ENCODE measurements at places on chromosomes 5 and 9.

- no peak for DNase-seq
Observed at GRCh38 chr5:124605541-124605940, 140.9 kb downstream of the ZNF608 start.

- no peak for DNase-seq
Observed at GRCh38 chr5:126220725-126221124, 202.5 kb upstream of the GRAMD2B start.

- DNase-seq = no peak
Observed at GRCh38 chr5:175344331-175345195, 99.4 kb downstream of the DRD1 start.

DNA sequence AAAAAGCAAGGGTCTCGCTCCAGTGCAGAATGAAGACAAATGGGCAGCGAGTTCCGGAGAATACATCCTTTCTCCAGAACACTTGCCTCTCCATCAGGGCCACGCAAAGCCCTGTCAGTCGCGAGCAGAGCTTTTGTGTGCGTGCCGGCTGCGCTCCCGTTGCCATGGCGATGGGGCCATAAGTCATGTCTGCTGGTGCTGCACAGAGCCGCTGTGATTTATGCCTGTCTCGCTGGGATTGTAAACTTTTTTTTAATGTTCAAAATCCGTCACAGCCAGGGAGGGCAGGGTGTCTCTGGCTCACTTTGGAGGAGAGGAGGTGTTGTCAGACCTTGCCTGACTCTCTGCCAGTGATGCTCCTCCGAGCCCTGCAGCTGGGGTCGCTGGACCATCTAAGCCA lies 272.7 kb downstream of the TRIM32 start:
- no peak for DNase-seq

DNA sequence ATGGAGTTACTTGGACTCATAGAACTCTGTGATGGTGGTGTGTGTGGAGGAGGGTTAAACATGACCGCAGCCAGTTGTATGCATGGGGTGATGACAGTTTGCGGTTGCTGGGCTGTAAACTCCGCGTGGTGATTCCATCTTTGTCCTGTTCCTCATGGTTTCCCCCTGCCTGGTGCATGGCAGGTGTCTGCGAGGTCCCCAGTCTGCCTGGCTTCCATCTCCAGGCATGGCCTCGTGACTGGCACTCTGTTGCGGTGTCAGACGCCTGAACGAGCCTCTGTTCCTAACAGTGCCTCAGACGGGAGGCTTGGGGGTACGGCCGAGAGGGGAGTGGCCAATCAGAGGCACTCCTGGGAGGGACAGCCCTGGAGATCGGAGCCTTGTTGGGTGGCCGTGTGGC lies 33.9 kb upstream of the SH3PXD2B start:
- no peak for DNase-seq

DNA sequence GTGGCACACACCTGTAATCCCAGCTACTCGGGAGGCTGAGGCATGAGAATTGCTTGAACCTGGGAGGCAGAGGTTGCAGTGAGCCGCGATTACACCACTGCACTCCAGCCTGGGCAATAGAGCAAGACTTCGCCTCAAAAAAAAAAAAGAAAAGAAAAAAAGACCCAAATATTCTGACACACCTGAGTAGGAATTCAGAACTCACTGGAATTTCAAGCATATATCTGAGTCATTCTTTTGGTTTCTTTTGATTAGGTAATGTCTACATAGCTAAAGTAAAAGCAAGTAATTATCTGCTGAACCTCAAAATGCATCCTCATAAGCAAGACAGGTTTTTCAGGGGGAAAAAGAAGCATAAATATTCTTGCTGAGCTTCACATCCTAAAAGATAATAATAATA lies 35.9 kb downstream of the ANKRD31 start:
- DNase-seq = no peak

DNA sequence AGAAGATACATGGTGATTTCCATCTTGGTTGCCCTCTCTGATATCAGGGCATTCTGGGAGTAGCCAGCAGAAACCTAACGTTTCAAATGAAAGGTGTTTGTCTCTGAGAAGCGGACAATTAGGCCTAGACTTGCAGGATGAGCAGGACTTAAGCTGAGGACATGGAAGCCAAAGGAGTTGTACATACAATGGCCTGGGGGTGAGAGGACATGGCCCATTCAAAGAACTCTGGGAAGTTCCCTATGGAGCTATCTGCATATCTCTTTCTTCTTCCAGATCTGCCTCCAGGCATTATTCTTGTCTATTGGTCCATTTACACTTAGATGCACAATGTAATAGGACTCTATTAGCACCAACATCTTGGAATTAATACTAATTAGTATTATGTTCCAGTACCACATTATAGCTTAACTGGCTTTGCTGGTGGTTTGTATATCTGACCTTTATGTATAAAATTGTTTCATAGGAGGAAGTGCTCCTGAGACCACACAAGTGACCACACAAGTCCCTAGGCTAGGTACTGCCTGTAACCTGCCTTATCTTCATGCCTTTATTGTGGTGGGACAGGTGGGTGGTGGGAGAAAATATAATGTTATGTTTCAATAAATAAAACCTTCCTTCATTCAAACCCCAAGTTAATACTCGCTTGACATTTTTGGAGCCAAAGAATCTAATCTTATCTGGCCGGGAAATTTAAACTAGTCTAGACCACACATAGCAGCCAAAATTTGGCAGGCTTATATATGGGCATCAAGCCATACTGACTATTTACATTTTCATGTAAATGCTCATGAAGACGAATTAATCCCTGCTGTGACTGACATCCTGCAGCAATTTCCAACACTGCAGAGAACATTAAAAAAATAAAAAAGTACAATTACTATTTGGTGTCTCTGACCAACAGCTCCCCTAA lies 52.1 kb upstream of the EQTN start:
- no peak for DNase-seq

- no peak for DNase-seq
Observed at GRCh38 chr9:117076571-117077290, 338.1 kb downstream of the ASTN2 start.

- DNase-seq = no peak
Observed at GRCh38 chr5:156513123-156513815, 186.3 kb downstream of the SGCD start.

DNA sequence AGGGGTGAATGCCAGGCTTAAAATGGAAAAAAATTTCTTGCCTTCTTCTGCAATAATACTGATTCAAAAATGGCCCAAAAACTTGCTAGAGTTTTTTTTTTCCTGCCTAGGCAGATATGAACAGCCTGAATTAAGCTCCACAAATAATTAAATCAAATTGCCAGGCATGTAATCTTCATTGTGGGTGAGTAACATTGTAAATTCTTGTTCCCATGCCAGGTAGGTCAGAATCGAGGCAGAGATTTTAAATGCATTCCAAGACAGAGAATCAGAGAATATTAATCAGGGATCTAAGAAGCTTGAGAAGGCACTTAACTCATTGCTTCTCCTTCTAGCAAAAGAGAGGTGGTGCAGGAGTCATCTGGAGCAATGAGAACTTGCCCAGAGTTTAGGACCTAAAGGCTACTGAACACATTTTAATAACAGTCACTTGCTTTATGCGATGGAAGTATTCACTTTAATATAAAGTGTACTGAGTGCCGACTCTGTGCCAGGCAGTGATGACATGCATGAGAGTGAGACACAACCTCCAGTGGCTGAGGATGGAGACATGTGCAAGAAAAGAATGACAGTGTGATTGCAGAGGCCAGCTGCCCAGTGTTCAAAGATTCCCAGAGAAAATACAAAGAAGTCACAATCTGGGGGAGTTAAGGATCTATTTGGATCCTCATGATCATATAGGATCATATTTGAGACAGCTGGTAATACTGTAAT lies 102.3 kb downstream of the APBA1 start:
- no peak for DNase-seq

DNA sequence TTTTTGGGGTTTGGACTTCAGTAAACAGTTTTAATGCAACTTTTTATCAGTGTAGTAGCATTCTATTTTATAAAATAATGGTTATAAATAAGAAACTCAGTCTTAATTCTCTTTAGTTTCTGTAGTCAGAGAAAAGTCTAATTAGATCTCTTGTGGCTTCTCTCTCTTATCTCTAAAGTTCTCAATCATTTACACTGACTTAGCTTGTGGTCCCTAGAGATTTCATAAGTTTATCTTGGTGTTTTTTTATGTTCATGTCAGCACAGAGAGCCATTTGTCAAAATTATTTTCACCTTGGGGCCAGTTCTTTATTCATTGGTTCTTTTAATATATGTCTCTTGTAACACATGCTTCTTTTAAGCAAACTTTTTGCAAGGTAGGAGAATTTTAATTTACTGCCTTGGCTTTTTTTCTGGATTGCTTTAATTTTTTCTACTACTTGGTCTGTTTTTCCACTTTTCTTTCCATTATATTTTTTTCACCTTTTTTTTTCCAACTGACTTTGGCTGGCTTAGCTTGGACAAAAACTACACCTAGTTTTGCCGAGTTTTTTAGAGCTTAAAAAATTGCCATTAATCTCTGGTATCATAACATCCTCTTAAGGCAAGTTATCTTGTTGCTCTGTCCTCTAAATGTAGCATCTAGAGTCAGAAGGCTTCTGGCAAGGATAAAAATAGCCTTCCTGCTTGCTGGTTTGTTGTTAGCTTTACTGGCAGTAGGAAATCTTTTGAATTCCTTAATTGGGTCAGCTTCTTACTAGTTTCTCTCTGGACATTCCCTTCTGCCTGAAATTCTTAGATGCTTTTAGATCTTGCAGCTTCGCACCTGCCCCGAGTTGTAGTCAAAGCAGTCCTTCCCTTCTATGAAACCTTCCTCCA lies 35.3 kb downstream of the CPEB4 start:
- DNase-seq = no peak

DNA sequence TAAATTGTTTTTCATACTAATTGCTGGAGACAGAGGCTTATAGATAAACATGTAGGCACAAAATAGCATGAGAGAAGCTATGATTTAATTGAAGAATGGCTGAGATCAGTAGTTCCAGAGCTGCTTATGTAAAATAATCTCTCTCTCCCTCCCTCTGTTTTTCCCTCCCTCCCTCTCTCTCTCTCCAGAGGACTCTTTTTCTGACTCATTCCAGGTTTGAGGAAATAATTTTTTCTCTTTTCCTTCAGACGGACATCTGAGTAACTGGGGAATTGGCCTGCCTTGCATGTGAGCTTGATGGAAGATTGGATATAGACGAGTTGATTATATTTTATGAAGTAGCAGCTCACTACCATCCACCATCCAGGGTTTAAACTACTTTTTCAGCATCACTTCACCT lies 35.5 kb downstream of the KCTD16 start:
- no peak for DNase-seq

DNA sequence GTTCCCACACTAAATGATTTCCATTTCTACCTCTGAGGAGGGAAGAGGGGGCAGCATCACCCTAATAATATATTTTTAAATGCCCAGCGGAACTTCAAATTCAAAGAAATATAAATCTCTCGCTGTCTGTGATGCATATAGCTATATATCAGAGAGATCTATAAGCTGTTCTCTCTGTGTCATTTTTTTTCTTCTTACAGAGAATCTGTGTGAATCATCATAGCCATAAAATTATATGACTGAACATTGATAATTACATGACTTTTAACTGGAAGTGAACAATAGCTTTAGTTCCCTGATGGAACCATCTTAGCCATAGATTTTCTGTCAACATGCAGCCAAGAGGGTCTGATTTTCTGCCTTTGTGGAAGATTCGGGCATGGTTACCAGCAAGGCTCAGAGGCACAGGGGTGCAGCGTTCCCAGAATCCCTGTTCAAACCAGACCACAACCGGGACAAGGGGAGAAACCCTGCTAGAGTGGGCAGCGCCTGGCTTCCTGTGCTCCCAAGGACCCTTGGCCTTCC lies 93.7 kb upstream of the OSMR start:
- no peak for DNase-seq

DNA sequence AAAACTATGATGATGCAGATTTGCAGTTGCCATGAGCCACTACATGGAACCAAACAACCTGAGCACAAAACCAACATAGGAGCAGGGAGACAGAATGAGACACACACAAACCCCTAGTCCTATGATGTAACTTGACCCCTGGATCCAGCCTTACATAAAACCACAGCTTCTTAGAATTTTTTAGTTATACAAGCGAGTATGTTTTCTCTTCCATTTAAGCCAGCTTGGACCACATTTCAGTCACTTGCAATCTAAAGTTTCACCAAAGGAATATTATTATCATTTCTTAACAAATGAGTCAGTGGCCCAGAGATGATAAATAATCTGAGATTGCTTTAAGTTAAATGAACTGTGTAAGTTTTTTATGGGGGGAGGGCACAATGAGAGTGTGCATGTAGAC lies 6.8 kb downstream of the SPOCK1 start:
- DNase-seq = no peak

GRCh38 chr5:140399979-140400729 lies 1.5 kb upstream of the ANKHD1 start:
- no peak for DNase-seq

DNA sequence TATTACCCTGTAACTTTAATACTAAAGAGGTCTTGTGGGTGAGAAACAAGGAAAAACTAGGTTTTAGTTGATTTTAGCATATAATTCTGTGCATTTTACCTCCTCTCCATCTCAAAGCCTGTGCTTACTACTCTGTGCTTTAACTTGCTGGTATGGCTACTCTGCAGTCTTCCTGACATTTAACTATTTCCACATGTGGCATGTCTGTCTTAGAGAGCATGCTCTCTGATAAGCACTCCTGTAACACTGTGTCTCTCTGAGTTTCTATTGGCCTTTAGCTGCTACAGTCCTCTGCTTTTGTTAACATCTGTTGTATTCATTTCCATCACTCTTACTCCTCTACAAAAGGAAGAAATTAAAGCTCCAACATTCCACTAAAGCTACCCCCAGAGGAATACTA lies 418.3 kb downstream of the RAB3C start:
- no peak for DNase-seq

GRCh38 chr9:112348257-112349007 lies 15.0 kb upstream of the PTBP3 start:
- peak; percentile 82 for DNase-seq

GRCh38 chr5:66807743-66808142 lies 211.6 kb downstream of the MAST4 start:
- DNase-seq = no peak

DNA sequence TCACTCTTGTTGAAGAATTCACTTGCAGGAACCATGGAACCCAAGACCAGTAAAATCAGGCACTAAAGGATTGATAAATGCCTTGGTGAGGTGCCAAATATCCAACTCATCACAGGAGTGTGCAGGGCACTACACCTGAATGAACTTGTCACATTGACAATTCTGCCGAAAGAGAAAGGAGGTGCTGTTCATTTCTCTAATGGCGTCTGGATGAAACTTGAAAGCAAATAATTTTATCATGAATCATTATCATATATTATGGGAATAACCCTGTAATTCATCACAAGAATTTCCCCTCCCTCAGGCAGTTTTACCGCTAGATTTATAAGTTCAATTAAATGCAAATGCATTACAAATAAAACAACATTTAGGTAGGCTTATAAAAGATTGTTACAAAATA lies 360.0 kb downstream of the GLIS3 start:
- no peak for DNase-seq

GRCh38 chr9:96461336-96461735 lies 11.4 kb downstream of the HABP4 start:
- no peak for DNase-seq

DNA sequence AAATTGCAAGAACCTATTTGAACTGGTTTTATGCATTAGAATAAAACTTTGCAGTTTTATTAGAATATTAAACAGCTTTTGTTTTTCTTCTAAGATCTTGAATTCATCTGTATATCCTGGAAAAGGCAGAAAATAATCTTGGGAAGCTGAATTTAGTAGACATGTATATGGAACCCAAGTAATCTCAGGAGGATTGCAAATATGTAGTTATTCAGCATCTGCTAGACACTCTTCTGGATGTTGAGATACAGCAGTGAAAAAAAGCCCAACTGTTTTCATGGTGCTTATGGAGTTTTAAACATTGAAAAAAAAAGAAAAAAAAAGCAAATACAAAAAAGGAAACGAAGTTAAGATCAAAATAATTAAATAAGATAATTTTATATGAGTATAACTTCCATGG lies 922.2 kb upstream of the SEMA6A start:
- no peak for DNase-seq
